ENCODE measurements at places on chromosomes 3 and 15. TPM values are rescaled to one million over a fixed set of nuclear protein-coding genes. Genes with fewer than 3 reads are reported as not detected.

- DNase-seq: no peak
Measured at GRCh38 chr15:41010345-41010744, 57.1 kb downstream of the CHAC1 start.

DNA sequence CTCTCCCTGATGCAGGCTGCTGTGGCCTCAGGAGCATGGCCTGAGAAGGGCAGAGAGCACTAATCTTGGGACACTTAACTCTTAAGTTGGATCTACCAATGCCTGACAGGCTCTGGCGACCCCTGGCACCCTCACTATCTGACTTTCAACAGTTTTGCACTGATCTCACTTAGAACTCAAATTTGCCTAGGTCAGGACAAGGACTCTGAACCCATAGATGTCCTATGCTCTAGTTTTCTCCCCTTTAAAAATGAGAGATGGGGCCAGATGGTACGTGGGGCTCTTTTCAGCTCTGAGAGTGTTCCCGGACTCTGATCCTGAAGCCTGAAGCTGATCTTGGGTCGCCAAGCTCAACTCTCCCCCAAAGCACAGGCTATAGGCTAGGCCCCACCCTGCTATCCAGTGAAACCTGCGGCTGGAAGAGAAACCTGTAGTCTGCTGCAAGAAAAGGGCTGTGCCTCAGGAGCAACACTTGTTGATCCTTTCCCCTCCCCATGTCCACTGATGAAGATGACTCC is 65.7 kb downstream of the RPL39L start:
- DNase-seq: no peak

- DNase-seq: no peak
Measured at GRCh38 chr3:23113455-23114171, 89.5 kb upstream of the UBE2E2 start.

DNA sequence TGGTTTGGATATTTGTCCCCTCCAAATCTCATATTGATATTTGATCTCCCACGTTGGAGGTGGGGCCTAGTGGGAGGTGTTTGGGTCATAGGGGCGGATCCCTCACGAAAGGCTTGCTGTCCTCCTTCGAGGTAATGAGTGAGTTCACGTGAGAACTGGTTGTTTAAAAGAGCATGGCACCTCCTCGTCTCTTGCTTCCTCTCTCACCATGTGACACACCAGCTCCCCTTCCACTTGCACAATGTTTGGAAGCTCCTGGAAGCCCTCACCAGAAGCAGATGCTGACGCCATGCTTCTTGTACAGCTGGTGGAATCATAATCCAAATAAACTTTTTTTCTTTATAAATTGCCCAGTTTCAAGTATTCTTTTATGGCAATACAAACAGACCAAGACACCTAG is 38.6 kb downstream of the RFTN1 start:
- no peak for DNase-seq

DNA sequence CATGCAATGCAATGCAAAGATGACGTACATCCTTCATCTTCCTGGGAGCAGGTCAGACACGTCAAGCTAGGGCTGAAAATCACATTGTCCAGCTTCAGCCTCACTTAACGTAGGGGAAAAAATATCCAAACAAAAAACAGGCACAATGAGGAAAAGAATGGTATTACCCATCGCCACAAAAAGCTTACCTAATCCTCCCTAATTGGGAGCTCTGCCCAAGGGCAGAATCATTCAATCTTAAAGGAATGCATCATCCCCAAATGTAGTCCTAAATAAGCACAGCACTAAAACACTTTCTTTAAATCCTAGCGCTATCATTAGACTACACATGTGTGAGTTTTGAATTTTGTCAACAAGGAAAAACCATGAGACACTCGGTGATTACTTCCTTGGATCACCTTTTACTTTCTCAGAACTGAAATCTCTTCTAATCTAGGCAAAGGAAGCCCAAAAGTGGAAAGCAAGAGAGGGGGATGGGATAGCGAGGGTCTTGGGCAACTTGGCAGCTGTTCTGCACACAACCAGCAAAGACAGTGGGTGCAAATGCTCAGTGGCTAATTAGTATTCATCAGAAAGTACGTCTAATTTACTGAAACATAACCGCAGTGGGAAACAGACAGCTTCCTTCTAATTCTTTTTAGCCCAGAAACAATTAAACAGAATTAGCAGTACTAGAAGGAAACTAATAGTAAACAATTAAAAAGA is 87.4 kb downstream of the ADAMTS9 start:
- no peak for DNase-seq

DNA sequence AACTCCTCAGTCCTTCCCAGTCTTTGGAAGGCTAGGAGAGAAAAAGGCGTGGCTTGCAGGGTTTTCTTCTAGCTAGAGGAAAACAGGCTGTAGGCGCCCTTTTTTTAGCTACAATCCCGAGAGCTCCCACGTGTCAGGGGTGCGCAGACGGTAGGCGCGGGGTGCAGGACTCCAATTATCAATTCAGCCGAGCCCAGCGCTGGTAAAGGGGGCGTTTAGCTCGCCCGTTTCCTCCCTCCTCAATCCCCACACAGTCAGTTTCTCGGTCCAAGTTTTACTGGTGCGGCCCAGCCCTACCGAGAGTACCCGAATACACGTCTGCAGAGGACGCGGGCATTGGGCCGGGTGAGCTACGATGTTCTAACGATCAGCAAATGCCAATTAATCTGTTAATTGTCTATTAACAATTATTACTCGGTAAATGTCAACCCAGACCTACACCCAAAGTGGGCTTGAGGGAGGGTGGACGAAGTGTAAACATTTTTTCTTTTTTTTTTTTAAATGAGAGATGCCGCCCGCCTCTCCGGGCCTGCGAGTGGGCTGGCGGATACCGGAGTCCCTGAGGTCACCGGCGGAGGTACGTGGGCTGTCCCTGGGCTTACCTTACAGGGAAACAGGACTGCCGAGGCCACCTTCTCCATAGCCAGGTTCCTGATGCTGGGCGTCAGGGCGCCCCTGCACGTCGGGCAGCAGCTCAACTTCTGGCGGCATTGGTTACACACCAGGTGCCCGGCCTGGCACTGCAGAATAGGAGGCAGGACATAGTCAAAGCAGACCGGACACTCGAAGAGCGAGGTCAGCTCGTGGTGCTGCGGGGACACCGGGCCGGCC is 923 bp downstream of the SIAH2 start:
- DNase-seq: peak; percentile 35

DNA sequence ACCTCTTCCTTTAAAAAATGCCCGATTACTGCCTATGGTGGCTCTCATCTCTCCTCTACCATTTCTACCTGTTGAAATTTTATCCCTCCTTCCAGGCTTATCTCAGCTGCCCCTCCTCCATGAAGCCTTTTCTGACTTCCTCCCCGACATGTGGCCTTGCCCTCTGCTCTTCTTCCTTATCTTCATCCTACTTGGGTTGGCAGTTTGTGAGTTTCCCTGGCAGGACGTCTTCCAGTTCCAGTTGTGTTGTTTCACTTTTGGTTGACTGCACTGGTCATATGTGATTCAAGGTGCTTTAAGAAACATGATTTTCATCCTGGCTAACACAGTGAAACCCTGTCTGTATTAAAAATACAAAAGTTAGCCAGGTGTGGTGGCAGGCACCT is 4.4 kb downstream of the DLL4 start:
- no peak for DNase-seq

DNA sequence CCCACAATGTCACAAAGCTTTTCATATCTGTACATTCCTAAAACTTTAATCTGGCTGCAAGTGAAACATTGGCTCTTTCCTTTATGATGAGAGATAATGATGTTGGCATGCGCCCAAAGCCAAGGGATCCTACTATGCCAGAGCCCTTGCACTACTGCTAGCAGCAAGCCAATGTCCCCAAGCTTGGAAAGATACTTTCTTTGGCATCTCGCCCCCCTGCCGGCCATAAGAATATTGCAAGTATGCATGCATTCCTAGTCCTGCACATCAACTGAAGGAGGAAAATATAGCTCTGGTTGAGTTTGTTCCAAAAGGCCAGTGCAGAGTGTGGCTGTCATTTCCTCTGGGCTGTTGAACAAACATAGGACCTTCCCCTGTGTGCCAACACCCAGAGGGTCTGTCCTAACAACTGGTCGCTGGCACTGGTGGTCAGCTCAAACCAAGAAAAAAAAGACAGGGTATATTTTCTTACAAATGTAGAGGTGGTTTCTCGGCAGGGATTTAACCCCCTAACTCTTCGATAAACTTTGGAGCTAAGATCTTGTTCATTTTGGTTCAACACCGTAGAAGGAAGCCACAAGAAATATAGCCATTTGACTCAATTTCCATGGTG is 120.9 kb upstream of the ZBED2 start:
- DNase-seq: no peak

- no peak for DNase-seq
Measured at GRCh38 chr15:32119694-32120330, 89.5 kb downstream of the CHRNA7 start.

DNA sequence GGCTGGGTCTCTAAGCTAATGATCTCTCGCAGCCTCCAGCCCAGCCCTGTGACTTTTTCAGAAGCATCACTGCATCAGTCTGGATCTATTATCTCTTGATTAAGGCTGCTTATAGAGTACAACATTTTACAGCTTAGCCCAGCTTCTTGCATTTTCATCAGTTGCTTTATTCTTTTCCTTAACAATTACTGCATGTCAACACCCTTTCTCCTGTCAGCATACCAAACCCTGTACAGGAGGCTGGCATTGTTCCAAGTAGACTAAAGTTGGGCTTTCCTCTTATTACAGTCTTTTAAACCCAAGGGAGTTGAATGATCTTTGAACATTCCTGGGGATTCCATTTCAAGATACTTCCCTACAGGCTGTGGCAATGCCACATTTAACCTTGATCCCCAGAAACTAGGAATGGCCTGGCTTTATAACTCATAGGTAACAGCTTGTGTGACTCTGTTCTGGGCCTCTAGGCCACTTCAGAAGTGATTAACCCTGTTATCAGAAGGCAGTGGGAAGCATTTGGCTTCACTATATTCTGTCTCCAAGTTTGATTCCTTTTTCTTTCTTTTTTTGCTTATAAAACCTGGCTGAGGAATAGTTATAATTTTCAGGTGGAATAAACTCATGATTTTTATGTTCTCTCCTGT is 182.9 kb downstream of the KCNMB2 start:
- DNase-seq: no peak

DNA sequence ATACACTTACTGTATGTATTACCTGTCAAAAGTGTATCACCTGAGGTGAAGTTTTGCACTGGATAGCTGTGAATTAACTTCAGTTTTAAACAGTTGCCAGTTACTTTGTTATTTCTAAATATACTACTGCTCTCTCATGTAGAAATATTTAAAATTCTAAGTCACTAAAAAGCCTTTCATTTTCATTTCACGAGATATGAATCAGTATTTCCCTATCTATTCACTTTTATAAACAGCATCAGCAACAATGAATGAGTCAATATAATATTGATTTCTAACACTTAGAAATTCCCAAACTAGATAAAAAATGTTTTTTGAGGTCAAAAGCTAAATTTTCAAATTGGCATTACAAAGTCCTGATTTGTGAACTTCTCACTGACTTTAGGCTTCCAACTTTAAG is 32.6 kb downstream of the UBE3A start:
- no peak for DNase-seq

LDHAL6B gene
- polyA plus RNA-seq: 0.19 TPM

MESP1 gene
- polyA plus RNA-seq: 1.5 TPM

GPR62 gene
- polyA plus RNA-seq: 0.49 TPM

CLDN16 gene
- 40.8 TPM for polyA plus RNA-seq

MAGEF1 gene
- 92.4 TPM for polyA plus RNA-seq

GABRR3 gene
- polyA plus RNA-seq: 0.04 TPM

TMEM44 gene
- 14.4 TPM for polyA plus RNA-seq

Data from right renal cortex interstitium (tissue), 3 donors.